ENCODE measurements at places on chromosomes 2 and 18. TPM values are rescaled to one million over a fixed set of nuclear protein-coding genes. Genes with fewer than 3 reads are reported as not detected.

The LIMS3 gene
- 0.78 TPM for total RNA-seq

The SLC30A3 gene
- 0.23 TPM for total RNA-seq

The HAAO gene
- total RNA-seq: 0.17 TPM

The RAB17 gene
- not detected for total RNA-seq

The SPP2 gene
- not detected for total RNA-seq

The PUS10 gene
- total RNA-seq: 8.8 TPM
